Stimulated activated CD8-positive, alpha-beta memory T cell treated with anti-CD3 and anti-CD28 coated beads, Interleukin-15, amount 100 ng/mL, for 24 hours (primary cell): ENCODE measurements at places on chromosomes 7 and 10.

- no peak for DNase-seq
Observed at GRCh38 chr10:75287697-75288096, 51.9 kb upstream of the COMTD1 start.

DNA sequence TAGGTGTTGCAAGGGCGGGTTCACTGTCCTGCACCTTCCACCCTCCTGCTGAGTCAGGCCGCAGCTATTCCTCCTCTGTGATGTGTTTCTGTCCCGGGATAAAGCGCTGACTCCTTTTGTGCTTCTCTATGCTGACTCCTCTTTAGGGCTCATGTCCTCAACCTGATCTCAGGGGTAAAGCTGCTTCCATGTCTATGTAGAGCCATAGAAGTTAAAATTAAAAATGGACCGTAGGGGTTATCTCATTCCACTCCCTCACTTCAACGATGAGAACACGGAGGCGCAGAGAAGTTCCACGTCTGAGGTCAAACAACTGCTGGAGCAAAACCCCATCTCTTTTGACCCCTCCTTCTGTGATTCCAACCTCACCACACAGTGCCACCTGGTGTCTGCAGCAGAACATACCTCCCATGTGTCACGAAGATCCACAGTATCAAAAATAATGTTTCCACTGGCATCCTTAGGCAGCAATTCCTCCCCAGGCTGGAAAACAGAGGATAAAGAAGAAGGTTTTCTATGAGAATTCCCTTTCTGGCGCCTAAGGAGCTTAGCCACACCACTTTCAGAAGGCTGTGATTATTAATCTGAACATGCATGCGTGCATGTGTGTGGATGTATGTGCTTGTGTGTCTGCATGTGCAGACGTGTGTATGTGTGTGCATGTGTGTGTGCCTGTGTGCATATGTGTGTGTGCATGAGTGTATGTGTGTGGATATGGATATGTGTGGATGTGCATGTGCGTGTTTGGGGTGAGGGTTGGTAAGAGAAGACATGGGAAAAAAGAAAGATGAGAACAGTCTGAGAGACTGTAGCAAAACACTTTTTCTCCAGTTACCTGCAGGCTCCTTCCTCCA is 81.2 kb upstream of the UCN3 start:
- no peak for DNase-seq

DNA sequence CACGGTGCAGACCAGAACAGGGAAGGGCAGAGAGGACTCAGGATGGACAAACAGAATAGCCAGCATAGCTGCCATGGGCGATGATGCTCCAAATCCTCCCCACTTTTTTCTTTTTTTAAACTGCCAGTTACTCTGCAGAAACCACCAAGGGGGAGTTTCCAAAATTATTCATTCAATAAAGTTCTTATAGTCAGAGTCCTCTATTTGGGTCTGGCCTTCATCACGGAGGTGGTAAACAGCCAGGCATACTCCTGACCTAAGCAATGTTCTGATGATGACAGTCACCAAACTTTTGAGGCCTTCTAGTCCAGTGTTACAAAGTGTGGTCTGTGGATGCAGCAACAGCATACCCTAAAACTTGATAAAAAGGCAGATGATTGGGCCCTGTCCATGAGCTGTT is 12.3 kb downstream of the RAPGEF5 start:
- no peak for DNase-seq

GRCh38 chr10:132320654-132321469 is 11.1 kb upstream of the LRRC27 start:
- no peak for DNase-seq

GRCh38 chr7:140146574-140146973 is 30.2 kb downstream of the KDM7A start:
- no peak for DNase-seq

DNA sequence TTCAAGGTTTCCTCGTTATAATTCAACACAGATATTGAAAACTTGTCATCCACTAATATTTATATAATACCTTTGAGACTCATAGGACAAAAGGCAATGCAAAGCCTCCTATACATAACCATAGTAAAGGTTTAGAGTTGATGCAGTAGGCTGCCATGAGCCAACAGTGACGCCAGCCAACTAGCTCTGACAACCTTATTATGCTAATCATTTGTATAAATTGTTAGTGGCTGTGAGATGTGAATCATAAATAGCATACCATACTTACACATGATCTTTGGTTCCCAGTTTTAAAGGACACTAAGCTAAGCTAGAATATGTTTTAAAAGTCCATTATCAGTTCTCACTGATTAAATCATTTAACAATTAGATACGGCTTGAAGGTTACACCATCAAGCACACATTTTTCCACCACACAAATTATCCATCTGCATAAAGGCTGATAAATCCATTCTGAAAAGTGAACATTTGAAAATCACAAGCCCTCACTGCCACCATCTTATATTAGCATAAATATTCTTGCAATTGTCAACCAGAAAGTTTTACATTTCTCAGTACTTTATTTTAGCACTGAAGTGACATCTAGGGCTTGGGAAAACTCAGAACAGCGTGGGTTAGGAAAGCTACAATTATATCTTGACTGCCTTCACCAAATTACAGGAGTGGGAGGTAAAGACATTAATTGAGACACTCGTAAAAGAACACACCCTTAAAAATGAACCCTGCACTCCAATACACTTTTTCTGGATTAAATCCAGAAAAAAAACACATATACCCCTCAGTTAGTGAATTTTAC is 30.7 kb downstream of the COA1 start:
- no peak for DNase-seq

DNA sequence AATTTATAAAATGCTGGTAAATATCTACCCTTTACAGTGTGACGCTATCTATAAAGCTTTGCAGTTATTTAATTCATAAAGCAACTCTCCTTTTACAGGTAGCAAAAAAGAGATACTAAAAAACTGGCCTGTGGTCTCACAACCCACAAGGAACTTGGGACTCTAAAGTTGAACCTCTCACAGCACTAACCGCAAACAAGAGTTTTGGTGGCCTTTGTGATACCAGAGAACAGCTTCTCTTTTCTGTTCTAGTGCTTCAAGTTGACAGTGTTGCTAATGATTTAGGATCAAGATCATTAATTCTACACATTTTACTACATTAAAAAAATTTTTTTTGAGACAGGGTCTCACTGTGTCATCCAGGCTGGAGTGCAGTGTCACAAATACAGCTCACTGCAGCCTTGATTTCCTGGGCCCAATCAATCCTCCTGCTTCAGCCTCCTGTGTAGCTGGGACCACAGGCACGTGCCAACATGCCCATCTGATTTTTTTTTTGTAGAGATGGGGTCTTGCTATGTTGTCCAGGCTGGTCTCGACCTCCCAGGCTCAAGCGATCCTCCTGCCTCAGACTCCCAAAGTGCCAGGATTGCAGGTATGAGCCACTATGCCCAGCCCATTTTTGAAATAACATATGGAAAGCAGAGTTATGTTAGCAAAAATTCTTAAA is 56.0 kb upstream of the ST8SIA6 start:
- no peak for DNase-seq
